ENCODE measurements at places on chromosomes 3 and 15. TPM values are rescaled to one million over a fixed set of nuclear protein-coding genes. Genes with fewer than 3 reads are reported as not detected.

ETV5 gene
- total RNA-seq: 1.5 TPM

- no peak overlapping the region for H3K4me3 ChIP-seq
- no peak for DNase-seq
Observed at GRCh38 chr3:149118724-149119123, 10.7 kb upstream of the HPS3 start.

GXYLT2 gene
- not detected for total RNA-seq

DNA sequence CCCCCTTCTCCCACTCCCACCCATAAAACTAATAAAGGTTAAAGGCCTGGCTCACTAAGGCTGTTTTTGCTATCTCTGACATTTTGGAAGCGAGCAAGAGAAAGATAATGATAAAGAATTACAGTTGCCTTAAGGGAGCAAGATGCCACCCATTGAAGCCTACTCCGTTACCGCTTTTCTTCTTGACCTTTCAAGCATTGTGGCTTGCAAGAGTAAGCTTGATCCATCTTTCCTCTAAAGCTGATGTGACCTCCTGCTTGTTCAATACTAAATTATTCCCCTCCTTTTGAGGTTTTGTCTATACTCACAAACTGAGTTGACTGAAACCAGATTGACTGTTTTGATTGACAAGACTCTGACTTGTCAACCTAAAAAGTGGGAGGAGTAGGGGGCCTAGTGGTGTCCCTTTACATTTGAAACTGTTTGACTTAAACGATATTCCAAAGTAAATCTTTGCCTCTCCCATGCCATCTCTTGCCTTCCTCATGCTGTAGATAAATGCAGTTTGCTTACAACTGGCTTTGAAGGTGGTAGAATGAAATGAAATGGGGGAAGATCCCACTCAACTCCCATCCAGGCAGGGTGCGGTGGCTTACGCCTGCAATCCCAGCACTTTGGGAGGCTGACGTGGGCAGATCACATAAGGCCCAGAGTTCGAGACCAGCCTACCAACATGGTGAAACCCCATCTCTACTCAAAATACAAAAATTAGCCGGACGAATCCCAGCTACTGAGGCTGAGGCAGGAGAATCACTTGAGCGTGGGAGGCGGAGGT, 8.0 kb downstream of the TRIM71 start:
- DNase-seq: no peak
- no peak overlapping the region for H3K27ac ChIP-seq
- no peak overlapping the region for H3K4me3 ChIP-seq
- peaks cover 21% of the 10 kb centered on the region for H3K27me3 ChIP-seq
- no peaks in the 10 kb centered on the region for H3K36me3 ChIP-seq

NSMCE3 gene
- total RNA-seq: 6.6 TPM
